Activated T-helper 1 cell treated with anti-CD3 and anti-CD28 coated beads, Interleukin-2, amount 50 U/mL, for 16 hours (primary cell): ENCODE measurements at places on chromosomes 4 and X.
A peak's percentile ranks its signal among the peaks of the same experiment; 100 is the strongest.

GRCh38 chr4:54566608-54567007, 91.1 kb upstream of the KIT start:
- DNase-seq = no peak

- no peak for DNase-seq
Measured at GRCh38 chr4:173317004-173317403, 17.2 kb downstream of the HMGB2 start.

DNA sequence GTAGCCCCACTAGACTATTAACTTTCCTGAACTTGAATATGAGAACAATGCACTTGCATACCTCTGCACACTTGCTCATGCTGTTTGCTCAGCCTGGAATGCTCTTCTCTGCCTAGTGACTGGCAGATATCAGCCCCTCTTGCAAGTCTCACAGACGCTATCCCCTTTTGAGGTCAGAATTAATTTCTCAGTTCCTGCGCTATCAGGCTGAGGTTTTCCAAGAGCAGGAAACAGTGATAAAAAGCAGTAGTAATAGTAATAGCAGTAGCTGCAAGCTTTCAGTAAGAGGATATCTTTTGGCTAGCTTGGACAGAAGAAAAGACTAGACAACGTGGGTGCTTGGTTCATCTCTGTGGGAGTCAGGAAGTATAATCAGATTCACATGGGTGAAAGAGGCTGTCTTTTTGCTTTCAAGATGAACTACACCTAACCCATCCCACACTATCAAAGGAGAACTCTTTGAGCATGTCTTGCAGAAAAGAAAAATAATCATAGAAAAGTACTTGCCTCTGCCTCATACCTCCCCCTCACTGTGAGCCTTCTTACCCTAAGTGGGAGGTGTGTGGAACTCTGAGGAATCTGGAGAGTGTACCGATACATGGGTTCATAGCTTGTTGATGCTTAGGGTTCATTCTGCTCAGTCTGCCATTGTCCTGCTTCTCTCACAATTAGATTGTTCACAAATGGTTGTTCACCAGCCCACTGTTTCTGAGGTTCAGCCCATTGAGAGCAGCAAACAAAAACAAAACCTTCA, 11.3 kb upstream of the DRP2 start:
- DNase-seq = no peak

DNA sequence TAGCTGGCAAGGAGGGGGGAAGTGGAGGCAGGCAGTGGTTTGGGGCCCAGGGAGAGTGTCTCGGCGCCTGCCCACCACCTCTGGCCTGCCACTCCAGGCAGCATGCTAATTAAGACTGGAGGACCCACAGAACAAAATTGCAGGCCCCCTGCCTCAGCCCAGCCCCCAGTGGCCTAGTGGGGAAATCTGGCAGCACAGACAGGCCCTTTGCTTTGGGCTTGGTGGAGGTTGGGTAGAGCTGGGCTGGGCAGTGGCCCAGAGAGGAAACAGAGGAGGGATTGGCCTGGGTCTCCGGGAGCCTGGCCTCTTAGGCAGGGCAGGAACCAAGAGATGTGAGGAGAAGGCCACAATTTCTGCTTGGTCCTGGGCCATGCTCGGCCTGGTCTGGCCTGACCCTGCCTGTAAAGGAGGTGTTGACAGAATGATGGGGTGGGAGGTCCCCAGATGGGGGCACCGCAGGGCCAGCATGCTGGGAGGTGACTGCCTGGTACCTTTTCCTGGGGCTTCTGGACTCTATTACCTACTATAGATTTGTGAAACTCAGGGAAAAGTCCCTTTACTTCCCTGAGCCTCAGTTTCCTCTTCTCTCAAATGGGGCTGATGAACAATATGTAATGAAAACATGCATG, 92.4 kb upstream of the PJA1 start:
- no peak for DNase-seq

DNA sequence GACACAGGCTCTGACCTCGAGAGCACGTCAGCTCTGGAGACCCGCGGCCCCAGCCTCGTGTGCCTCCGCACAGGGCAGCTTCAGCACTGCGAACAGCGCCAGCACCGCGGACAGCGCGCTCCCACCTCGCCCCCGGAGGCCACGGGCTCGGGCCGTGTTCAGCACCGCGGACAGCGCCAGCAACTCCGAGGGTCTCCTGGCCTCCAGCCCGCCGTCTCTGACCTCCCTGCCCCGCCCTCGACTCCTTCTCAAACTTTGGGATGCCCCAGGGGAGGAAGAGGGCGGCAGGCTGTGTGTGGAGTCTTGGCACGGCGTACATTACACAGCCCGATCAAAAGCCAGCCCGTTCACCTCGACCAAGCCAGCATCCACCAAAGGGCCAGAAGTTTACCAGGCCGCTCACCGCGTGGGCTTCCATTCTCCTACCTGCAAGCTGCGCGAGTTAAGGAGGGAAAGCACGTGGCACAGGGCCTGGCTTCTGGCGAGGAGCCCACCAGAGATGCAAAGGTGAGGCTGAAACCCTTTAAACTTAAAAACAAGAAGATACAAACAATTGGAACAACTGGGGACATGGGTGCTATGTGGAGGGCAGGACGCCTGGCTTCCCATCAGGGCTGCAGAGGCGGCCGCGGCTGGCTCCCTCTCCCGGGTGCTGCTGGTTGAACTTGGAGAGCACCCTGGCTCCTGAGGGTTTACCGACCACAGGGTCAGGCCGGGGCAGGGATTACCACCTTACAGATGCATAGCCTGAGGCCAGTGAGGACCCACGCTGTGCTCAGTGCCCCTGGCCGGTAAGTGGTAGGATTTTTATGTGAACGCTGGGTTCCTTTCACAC, 4.5 kb upstream of the NKX1-1 start:
- no peak for DNase-seq

DNA sequence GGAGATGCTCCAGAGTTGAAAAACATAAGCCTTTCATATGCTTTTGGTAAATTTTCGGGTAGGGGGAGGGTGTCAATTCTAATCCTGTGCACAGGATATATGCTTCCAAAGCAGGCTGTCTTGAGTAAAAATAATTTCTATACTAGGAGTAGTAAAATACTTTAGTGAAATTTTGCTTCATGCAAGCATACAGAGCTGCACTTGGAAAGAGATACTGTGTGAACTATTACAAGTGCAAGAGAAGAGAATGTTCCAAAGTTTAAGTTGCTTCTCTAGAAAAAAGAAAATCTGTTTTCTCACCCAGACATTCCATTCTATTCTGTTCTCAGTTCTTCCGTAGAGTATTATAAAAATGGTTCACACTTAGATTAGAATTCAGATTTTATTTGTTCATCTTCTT, 324.6 kb upstream of the AADAT start:
- DNase-seq = no peak

GRCh38 chr4:184269879-184270430, 52.3 kb upstream of the ENPP6 start:
- DNase-seq = no peak

- DNase-seq = no peak
Measured at GRCh38 chr4:150155391-150155790, 77.1 kb downstream of the DCLK2 start.

GRCh38 chrX:136768469-136769084, 12.2 kb downstream of the ARHGEF6 start:
- no peak for DNase-seq

- no peak for DNase-seq
Measured at GRCh38 chrX:72461766-72462165, 110.9 kb downstream of the HDAC8 start.

GRCh38 chrX:155873188-155873587, 8.0 kb upstream of the VAMP7 start:
- DNase-seq = no peak

DNA sequence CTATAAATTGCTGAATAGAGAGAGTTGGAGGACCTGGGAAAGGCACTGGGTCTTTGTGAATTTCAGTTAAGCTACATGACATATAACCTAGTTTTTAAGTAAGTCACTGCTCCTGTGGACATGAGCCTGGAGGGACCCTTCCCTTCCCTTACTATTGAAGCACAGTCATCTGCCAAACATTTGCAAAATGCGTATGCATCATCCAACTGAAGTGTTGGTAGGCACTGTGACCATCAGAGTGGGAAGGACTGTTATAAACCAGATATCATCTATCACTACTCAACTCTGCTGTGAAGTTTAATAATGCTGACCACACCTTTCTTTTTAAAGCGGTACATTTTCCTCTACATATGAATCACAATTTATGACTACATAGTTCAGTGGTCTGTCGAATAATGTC, 5.2 kb downstream of the GABRA3 start:
- no peak for DNase-seq

DNA sequence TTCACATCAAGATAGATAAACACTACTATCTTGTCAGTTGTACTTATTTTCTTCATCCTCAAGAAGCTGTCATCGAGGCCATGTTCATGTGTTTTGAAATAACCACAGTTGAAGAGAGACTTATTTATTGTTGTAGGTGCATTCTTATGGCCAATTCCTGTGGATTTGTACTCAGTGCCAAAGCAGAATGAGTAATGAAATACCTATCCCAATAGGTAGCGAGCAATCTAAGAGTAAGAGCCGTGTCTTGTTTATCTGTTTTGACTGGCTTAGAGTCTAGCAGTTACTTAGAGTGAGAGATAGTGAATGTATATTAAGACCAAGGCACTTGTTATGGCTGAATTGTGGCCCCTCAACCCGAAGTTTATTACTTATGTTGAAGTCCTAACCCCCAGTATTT, 631.0 kb upstream of the SPANXN1 start:
- no peak for DNase-seq

- no peak for DNase-seq
Measured at GRCh38 chrX:50111742-50112141, 89.1 kb downstream of the AKAP4 start.

- no peak for DNase-seq
Measured at GRCh38 chr4:103482471-103482870, 237.3 kb downstream of the TACR3 start.

GRCh38 chr4:175657571-175657970, 154.5 kb downstream of the GPM6A start:
- no peak for DNase-seq

DNA sequence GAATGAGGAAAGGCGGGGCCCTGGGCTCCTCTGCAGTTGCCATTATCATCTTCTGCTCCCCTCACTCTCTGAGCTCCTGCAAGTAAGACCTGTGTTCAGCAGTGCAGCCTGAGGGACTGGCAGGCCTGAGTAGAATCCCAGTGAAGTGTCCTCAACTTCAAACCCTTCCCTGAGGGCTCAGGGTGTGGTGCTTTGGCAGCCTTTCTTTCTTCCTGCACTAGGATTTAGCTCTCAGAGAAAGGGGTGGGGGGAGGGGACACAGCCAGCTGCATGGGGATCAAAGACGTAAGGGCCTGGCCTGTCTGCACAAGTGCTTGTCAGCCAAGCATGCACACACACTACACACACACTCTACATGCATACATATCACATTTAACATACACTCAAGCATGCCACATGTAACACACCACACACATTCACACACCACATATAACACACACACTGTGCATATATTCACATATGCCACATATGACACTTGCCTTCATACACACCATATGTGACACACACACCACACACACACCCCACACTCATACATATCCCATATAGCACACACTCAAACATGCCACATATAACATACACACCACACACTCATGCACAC, 223.4 kb upstream of the RPL34 start:
- DNase-seq = no peak

DNA sequence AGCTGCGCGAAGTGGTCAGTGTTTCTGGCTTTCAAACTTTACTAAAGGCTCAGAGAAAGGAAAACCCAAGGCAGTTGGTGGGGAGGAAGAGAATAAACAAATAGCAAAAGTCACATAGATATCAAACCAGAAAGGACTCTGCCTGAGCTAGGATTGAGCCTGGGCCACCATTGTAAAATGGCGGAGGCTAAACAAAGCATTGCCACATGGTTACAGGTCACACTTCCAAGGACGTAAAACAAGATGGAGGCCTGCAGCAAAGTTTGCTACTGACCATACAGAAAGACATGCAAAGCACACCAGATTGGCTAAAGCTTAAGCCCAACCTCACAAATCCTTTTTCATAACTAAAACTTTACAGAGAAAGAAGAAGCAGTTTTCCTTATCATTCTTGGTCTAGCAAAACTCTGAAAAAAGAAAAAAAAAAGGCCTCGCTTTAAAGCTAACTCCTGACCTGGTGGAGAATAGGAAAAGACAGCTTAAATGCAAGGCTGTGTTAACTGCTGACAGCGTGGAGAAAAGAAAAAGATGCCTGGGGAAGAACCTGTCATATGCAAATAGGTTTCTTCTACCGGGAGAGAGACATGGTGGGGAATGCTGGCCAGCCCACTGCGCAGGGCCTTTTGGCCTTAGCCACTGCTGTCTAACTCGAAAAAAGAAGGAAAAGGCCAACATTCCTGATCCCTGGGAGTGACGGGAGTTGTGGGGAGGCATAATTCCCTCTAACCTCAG, 81.8 kb upstream of the SMARCA5 start:
- DNase-seq = no peak

- no peak for DNase-seq
Measured at GRCh38 chr4:77199276-77199675, 42.3 kb downstream of the CCNG2 start.

GRCh38 chr4:185885604-185886003, 73.6 kb upstream of the SORBS2 start:
- DNase-seq = no peak

DNA sequence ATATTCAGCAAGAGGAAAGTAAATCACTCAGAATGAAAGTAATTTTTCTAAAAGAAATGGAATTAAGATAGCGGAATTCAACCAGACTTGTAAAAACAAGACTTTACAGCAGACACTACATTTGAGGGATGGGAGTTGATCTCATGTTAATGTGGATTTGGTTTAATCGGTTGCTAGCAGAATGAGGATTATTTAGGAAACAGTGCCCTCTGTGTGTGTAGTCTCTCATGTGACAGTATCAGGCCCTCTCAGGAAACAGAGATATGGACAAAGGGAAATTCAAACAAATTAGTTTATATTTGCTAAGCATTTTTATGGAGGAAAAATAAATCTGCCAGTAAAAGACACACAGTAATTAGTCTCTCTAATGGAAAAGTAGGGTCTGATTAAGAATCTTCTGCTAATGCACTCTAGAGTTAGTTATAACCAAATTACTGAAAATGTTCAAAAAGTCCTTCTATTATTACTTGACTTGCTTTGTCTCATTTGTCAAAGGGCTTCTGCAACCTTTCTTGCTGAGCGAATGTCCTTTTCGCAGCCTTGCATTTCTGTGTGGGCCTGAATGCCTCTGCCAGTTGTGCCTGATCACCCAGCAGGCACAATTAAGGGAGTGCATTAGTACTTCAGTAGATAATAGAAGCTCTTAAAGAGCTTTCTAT, 1282.3 kb upstream of the TENM3 start:
- DNase-seq = no peak

GRCh38 chr4:174373821-174374220, 90.1 kb downstream of the CEP44 start:
- DNase-seq = no peak

DNA sequence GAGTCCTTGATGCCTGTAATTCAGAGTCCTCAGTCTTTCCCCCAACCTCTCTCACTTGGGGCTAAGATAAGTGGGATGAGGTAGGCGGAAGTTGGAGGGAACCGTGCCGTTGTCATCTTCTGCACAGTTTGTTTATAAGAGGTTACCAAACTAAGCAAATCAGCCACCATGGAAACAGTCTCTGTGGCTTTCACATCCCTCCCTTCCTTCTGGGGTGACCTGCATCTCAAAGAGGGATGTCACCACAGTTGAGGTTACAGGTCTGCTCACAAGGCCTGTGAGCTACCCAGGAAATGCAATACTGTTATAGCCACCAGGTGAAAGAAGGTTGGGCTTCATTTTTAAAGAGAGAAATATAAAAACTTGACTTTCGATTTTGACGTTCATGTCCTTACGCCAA, 26.3 kb downstream of the RTL5 start:
- DNase-seq = peak; percentile 14

- no peak for DNase-seq
Measured at GRCh38 chr4:33709247-33709646, 2535.1 kb downstream of the ARAP2 start.
